ENCODE measurements at places on chromosomes 11 and 22.

DNA sequence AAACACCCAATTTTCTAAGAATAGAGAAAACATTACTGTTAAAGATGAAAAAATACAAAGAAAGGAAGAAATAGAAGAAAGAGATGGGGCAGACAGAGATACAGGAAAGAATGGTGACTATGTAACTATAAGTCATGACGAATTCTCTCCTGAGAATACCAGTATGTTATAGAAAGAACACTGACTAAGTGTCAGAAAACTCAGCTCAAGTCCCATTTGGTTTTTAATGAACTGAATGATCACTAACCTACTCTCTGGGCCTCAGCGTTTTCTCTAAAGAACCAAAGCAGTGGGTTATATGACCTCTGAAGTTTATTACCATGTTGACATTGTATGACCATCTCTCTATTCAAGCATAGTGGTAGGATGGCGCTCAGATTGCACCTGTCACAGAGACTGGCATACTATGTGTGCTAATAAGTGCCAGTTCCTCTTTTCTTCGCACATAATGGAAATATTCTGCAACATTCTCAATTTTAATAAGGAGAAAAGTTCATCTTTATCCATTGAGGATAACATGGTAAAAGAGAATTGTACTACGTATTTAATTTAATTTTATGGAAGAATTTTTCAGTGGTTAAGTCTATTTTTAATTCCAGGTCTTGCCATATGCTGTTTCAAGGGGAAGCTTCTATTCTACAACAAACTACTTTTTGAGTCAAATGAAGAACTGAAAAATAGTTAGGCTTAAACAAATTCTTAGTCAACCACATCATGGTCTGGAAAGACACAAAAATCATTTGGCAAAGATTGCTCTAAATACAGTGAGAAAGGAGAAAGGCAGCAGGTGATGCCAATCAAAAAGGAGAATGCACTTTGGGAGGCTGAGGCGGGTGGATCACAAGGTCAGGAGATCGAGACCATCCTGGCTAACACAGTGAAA lies 25.0 kb upstream of the EED start:
- DNase-seq = no peak

GRCh38 chr11:119853581-119854360 lies 124.8 kb upstream of the NECTIN1 start:
- DNase-seq = no peak

GRCh38 chr11:13210424-13210823 lies 67.2 kb upstream of the BMAL1 start:
- no peak for DNase-seq

GRCh38 chr11:8069771-8070170 lies 11.2 kb upstream of the TUB start:
- DNase-seq = no peak

DNA sequence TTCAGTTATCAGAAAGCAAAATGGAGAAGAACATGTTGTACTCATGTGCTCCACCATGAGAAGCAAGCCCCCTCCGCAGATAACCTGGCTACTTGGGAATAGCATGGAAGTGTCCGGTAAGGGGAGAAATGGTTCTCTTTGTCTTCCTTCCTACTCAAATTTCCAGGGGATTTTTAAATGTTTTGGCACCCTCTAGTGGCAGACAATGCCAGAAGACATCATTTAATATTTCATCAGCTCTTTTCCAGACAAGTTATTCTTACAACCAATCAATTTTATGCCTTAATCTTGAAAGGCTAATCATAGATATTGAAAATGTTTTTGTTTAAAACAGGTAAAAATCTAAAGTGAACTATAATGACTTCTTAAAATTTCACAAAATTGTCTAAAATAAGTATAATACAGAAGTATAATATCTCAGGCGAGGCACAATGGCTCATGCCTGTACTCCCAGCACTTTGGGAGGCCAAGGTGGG lies 15.7 kb downstream of the CRTAM start:
- DNase-seq = peak; percentile 59

- no peak for DNase-seq
These were observed 860 bp downstream of the PRMT3 start for GRCh38 chr11:20388096-20389055.

- no peak for DNase-seq
These were observed 1.3 kb downstream of the FAM181B start for GRCh38 chr11:82732348-82732733.

DNA sequence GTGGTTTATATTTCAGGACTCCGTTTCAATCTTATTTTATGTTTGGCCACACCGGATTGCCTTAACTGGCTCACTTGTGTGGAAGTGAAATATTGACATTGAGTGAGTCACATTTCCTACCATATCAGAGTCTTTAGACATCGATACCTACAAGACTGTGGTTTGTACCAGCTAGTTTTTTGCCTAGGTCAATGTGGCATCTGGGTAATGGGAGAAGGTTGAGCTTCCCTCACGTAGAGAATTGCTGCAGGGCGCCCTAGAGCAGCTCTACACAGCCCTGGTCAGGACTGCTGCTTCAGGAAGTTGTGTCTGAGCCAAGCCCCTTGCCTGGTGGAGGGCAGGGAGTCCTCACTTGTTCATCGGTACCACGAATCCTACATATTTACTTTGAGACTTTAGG lies 1.6 kb downstream of the GRAMD1B start:
- no peak for DNase-seq

GRCh38 chr11:68657021-68657780 lies 27.1 kb upstream of the GAL start:
- no peak for DNase-seq

- no peak for DNase-seq
These were observed 357.8 kb upstream of the LARGE1 start for GRCh38 chr22:34278121-34278520.

DNA sequence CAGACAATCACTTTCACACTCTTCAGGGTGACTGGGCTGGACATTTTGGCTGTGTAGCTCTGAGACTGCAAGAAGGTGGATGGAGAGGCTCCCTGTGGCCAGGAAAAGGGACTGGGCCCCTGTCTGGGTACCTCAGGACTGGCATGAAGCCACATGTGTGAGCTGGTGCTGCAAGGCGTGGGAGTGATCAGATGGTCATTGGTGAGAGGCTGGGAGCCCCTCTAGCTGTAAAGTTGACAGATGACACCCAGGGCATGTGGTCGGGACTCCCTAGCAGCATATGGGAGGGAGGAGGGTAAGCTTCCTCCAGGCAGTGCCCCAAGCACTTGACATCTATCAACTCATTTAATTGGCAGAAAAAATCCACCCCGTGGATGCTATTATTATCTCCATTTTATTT lies 18.9 kb upstream of the CABP2 start:
- DNase-seq = no peak

DNA sequence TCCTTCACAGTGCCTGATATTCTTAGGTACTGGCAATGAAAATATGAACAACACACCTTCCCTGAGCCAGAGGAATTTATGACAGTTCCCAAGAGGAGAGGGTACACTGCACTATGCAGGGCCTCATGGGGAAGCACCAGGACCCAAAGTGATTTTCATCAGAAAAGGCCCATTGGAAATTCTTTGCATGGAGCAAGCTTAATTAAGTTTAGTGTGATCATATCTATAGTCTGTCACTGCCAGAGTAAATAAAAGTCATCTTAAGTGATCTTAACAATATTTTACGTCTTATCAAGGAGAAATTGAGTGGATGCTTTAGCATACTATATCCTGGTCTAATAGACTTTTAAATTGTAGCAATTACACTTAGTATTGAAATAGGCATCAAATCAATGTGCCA lies 86.5 kb downstream of the ACER3 start:
- no peak for DNase-seq

GRCh38 chr22:36180038-36180880 lies 19.7 kb upstream of the APOL3 start:
- no peak for DNase-seq

GRCh38 chr11:86211619-86212018 lies 32.9 kb upstream of the EED start:
- no peak for DNase-seq

GRCh38 chr22:45149671-45150070 lies 14.1 kb upstream of the NUP50 start:
- DNase-seq = no peak

- DNase-seq = peak; percentile 36
These were observed 1273.9 kb upstream of the CNTN5 start for GRCh38 chr11:97746818-97747217.

DNA sequence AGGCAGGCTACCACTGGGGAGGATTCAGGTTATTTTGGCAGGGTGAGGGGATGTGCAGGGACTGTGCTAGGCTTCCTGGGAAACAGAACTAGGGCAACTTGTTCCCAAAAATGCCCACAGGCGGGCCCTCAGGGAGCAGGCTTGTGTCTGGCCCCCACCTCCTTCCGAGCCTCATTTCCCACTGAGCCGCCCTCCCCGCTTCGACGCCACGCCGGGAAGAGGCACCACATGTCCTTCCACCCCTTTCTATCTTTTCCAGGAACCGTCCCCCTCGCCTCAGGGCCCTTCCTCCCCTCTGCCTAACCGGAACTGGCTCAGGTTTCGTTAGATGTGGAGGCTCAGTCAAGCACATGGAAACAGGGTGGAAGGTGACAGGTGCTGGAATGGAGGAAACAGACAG lies 9.4 kb upstream of the CHADL start:
- no peak for DNase-seq

DNA sequence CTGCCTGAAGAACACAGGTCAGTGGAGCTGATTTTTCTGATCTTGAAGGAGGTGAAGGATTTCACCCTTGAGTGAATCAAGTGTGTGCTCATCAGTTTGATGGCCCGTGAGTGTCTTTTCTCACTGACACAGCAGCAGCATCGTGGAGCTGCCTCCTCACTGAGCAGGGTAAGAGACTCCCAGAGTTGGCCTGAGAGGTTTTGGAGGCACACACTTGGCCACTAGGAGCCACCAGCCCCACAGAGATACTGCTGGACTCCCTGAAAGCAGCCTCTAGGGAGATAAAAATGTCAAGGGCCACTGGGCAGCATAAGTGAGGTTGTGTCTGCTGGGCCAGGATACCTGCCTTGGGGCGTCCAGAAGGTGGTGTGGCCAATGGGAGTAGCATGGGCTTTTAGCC lies 245.4 kb downstream of the GRIK4 start:
- DNase-seq = no peak

GRCh38 chr11:35324981-35325380 lies 94.4 kb downstream of the SLC1A2 start:
- no peak for DNase-seq

- DNase-seq = no peak
These were observed at the start of gene TMA7B for GRCh38 chr22:39959640-39960447. Gene TMA7B (plus strand): TSS chr22:39960397. CDS start chr22:39964375, 3,978 bp downstream.
